ENCODE measurements at places on chromosomes 1 and 21.

GRCh38 chr1:174892016-174892415 is 107.7 kb upstream of the CACYBP start:
- no peak for DNase-seq

- DNase-seq, result no peak
Observed at GRCh38 chr1:25009671-25010262, 79.7 kb upstream of the RUNX3 start.

GRCh38 chr1:2830761-2831425 is 29.4 kb upstream of the TTC34 start:
- DNase-seq, result no peak

GRCh38 chr1:151010346-151010726 is 2.1 kb downstream of the PRUNE1 start:
- DNase-seq, result no peak

- no peak for DNase-seq
Observed at GRCh38 chr1:199862047-199862446, 165.5 kb upstream of the NR5A2 start.

- DNase-seq, result no peak
Observed at GRCh38 chr1:77831566-77831965, 52.1 kb downstream of the MIGA1 start.

All from HFF-Myc (cell line).